Stimulated activated CD4-positive, alpha-beta T cell treated with anti-CD3 and anti-CD28 coated beads, Interleukin-12 subunit alpha, Interleukin-12 subunit beta, amount 100 ng/mL, for 48 hours (primary cell): ENCODE measurements at places on chromosomes 12 and 14.

- no peak for DNase-seq
Observed at GRCh38 chr12:56725723-56726102, 614 bp upstream of the NACA start.

GRCh38 chr14:94775091-94775870, 5.4 kb upstream of the GSC start:
- no peak for DNase-seq

DNA sequence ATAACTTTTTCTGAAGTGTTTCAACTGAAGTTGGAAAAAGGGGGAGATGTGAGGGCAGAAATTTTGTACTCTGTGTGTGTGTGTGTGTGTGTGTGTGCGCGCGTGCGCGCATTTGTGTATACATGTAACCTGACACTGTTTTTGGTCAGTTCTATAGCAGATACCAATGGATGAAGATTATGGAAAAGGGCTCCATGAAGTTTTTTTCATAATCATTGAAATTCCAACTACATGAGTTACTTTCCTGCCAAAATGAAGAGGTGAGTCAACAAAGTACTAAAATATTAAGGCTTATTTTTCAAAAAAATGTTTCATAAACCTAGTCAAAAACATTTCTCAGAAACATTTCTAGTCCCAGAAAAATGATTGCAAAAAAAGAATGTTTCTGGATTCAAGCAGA, 25.7 kb upstream of the CERS5 start:
- DNase-seq, result no peak

DNA sequence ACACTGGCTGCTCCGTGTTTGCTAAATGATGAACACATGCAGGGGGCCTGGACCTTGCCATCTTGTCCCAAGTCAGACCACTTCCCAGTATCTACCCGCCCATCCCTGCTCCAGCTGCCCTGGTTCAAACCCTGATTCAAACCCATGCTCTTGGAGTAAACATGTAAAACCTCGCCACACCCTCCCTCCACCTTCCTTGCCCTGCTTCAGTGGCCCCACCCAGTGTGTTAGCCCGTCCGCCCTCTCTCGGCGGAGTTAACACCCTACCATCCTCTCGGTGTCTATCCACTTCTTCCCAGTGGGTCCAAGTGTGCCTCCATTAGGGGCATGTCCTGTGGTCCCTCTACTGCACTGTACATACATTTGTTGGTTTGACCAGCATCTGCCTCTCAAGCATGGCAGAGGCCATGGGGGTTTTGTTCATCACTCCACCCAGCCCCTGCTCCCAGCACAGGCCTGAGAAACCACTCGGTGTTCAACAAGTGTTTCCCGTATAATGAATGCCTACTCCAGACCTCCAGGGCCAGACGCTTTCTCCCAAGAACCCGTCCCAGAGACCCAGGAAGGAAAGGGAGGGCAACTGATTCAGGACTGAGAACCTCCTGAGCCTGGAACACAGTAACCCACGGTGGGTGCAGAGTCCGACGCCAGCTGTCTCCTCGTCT, 37.1 kb downstream of the P2RX4 start:
- no peak for DNase-seq

DNA sequence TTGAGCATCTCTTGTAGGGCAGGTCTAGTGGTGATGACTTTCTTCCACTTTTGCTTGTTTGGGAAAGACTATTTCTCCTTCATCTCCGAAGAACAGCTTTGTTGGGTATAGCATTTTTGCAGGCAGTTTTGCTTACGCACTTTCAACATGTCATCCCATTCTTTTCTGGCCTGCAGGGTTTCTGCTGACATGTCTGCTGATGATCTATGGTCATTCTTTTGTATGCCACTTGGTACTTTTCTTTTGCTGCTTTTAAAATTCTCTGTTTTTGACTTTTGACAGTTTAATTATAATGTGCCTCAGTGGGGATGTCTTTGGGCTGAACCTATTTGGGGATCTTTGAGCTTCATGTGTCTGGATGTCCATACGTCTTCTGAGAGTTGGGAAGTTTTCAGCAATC, 78.2 kb downstream of the PTHLH start:
- no peak for DNase-seq

GRCh38 chr12:124928095-124928911, 13.9 kb upstream of the UBC start:
- no peak for DNase-seq

DNA sequence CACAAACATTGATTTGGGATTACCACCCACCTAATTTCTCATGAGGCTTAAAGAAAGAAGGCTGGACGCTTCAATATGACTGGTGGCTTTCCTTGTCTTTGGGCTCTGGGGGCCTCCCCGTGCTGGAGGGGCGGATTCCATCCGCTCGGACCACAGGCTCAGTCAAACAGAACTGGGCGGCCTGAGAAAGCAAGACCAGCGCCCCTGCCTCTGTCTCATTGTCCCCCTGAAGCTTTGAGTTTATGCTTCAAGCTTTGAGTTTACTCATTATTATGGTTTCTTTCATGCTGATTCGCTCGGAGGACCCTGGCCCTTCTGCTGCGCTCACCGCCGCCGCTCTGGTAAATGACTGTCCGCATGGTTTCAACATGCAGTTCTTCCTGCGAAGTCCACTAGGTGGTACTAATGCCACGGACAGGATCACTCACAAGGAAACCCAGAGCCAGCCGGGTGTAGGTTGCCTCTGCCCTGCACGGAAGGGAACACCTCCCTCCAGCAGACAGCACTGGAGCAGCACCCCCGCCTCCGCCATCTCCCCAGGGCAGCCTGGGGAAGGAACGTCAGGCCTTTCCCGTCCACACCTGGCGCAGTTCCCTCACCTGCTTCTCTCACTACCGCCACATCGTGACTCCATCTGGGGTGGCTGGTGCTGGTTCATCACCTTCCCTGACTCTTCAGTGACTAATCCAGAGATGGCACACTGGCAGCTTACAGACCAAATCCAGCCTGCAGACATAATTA, 13.2 kb upstream of the TIGAR start:
- DNase-seq, result no peak

- DNase-seq, result no peak
Observed at GRCh38 chr14:55929136-55929535, 189.1 kb upstream of the PELI2 start.

DNA sequence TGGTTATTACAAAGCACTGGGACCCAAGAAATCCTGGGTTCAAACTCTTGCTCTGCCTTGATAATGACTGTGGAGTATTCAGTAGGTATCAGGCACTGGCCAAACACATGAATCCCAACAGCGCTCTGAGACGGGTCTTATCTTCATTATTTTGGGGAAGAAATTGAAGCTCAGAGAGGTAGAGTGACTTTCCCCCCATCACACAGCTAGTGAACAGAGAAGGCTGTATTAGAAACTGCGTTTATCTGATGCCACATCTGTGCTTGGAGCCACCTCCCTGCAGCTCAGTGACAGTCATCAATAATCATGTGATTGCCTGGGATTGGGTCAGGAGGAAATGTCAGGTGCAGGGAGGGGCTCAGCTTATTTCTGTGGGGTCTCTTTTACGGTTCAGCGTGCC, 225.4 kb upstream of the LHX5 start:
- DNase-seq, result no peak

GRCh38 chr12:94805749-94806529, 155.6 kb upstream of the TMCC3 start:
- no peak for DNase-seq

- DNase-seq, result peak; percentile 60
Observed at GRCh38 chr12:106223485-106224354, 24.1 kb downstream of the CKAP4 start.

DNA sequence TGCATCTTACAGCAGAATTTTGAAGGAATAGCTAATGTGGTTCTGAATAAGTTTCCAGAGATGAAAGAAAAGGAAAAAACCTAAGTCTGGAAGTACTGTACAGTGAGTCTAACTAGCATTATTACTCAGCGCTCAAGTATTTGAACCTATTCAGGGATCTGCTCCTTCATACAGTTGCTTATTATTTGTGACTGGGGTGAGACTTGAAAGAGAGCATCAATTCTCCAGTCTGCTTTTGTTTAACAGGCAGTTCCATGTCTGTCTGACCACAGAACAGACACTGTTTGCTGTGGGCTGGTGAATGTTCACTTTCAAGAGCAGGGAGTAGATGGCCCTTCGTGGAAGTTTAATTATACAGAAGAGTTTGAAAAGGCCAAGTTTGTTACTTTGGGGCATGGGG, 9.3 kb downstream of the ETV6 start:
- DNase-seq, result no peak

- no peak for DNase-seq
Observed at GRCh38 chr14:102472791-102473150, 36.8 kb downstream of the ANKRD9 start.

- DNase-seq, result no peak
Observed at GRCh38 chr14:103111232-103111868, 11.9 kb upstream of the TNFAIP2 start.

- no peak for DNase-seq
Observed at GRCh38 chr12:67355428-67356379, 86.5 kb downstream of the CAND1 start.

GRCh38 chr14:28163233-28163632, 603.4 kb upstream of the FOXG1 start:
- no peak for DNase-seq

GRCh38 chr14:104708606-104709268, 15.3 kb upstream of the ADSS1 start:
- DNase-seq, result peak; percentile 57

DNA sequence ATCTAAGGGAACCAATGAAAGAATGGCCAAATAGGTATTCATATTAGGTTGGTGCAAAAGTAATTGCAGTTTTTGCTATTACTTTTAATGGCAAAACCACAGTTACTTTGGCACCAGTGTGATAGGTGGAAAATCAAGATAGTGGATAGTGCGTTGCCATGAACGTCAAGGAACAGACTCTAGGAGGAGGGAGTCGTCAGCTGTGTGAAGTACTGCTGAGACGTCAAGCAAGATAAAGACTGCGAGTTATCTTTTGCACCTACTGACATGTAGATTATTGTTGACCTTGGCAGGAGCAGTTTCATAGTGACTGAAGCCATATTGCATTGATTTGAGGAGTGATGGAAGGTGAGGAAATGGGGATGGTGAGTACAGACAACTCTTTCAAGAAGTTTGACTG, 8.3 kb downstream of the YLPM1 start:
- no peak for DNase-seq

DNA sequence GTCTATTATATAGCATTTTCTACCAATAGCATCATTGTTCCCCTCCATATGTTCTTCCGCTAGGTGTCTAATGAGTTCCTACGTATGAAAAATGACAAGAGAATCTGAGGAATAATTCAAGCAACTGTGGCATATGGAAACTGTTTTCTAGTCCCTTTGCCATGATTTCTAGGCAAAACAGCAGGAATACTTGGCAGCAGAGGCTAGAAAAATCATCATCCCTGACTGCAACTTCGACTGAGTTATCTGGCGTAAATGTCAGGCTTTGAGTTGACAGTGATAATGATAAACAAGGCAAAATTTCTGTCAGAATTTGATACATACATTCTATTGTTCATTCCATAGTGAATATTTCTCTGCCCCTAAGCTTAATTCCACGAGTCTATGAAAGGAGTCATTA, 572.8 kb upstream of the USP15 start:
- no peak for DNase-seq

DNA sequence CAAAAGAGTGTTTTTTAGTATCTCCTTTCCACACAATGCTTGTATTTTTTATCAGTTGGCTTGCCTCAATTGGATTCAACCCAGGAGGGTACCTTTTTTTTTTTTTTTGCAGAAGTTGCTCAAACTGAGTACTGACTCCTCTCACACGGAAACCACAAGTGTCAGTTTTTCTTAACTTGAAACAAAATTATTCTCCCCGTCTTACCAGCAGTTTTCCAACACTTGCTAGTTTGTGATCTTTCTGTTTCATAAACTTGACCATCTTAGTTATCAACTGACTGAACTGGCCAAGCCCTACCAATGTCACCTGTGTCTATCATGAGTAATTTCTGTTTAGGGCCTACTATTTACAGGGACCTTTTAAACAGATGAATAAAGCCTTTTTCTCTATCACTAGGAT, 34.1 kb upstream of the ITPR2 start:
- DNase-seq, result no peak

DNA sequence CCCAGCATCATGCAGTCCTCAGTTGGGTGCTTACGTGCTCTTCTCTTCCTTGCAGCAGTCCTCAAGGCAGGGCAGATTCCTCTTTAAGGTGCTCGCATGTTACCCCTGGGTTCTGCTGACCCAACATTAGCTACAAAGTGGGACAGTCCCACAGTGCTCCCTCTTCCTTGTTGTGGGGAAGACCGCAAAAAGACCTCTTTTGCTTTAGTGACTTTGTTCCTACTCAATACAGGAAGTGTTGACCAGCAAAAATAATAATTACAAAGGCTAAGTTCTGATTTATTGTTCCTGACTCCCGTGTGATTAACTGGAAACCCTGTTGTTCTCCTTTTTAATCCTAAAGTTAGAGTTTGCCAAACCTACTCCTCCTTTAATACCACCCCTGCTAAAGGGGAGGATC, 13.7 kb downstream of the PIGH start:
- DNase-seq, result no peak

- DNase-seq, result no peak
Observed at GRCh38 chr12:120813588-120814153, 88.0 kb downstream of the ACADS start.

DNA sequence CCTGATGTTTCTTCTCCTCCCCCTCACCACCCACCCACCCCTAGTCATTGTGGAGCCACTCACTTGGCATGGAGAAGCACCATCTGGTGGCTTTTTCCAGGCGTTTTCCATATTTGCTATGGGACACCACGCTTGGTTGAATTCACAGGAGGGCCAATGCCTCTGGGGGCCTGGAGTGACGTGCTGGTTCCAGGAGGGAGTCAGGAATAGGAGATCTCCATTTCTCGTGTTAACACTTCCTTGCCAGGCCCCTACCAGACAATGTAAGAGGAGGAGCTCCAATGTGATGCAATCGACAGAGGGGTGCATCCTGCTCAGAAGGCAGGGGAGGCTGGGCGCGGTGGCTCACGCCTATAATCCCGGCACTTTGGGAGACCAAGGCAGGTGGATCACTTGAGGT, 21.6 kb upstream of the TESC start:
- no peak for DNase-seq

DNA sequence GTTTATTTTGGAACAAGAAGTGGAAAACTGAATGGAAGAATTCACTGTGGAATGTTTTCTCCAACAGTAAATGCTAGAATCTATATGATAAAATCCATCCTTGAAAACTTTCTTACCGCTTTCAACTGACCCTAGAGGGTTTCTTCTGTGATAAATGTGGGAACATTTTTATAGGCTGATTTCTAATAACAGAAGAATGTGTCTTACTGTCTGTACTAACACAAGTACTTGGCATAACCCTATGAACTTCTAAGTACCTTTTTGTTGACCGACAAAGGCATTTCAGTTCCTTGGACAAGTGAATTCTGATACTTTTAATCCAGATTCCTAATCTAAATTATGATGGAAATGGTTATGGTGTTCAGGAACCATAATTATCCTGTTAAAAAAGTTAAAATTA, 1109.7 kb upstream of the FLRT2 start:
- DNase-seq, result no peak
